ENCODE measurements at places on chromosomes 4 and X. TPM values are rescaled to one million over a fixed set of nuclear protein-coding genes. Genes with fewer than 3 reads are reported as not detected.

Gene LRAT
- total RNA-seq, result 0.68 TPM

Gene RCHY1
- 7.1 TPM for total RNA-seq

Gene GPR173
- total RNA-seq, result 7.0 TPM

- DNase-seq, result no peak
These were observed 73.9 kb downstream of the SLC34A2 start for GRCh38 chr4:25729564-25729963.

- no peak for DNase-seq
These were observed 229.1 kb downstream of the ARHGAP10 start for GRCh38 chr4:147960971-147961370.

DNA sequence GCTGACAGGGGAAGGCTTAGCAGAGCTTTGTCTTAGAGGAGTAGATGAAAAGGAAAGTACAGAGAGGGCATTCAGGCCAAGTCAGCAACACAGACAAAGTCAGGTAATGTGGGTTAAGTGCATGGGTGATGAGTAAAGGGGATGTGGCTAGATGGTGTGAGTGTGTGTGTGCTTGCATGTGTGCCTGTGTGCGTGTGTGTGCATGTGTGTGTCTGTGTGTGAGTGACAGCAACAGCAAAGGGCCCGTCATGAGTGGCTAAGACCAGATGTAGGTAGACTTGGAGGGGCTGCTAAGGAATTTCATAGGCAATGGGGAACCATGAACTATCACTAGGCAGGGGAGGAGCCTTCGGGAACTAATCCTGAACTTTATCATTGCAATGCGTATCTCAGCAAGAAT lies 2.2 kb upstream of the GPR78 start:
- no peak for DNase-seq

GRCh38 chrX:41382714-41383645 lies 49.0 kb downstream of the DDX3X start:
- DNase-seq, result peak; percentile 78

DNA sequence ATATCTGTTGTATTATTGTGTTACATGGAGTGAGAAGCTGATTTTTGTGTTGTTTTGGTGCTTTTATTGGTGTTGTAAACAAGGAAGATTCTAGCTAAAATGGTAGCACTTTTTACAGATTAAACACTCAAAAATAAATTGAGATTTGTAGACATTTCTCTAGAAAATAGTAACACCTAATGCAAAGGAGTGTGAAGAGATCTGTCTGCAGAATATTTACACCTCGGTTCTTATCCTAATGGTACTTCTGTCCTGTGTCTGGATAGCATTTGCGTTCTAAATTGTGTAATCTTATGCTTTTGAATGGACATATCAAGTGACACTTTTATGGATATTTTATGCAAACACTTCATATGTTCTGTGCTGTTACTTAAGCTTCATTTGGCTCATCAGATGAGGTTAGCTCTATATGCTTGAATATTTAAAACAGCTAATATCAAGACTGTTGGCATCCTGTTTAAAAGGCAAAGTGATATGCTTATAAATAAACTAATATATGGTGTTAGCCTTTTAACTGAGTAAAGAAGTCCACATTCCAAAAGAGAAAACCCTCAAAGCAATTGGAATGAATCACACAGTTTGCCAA lies 6.0 kb downstream of the PCDH7 start:
- peak; percentile 53 for DNase-seq
